HuH-7 (cell line): ENCODE measurements at places on chromosomes 16 and 17.
A peak's percentile ranks its signal among the peaks of the same experiment; 100 is the strongest.

GRCh38 chr16:58832386-58832895, 98.3 kb upstream of the GOT2 start:
- DNase-seq = no peak

- no peak for DNase-seq
These were observed 85.8 kb downstream of the ANKRD11 start for GRCh38 chr16:89404561-89404960.

DNA sequence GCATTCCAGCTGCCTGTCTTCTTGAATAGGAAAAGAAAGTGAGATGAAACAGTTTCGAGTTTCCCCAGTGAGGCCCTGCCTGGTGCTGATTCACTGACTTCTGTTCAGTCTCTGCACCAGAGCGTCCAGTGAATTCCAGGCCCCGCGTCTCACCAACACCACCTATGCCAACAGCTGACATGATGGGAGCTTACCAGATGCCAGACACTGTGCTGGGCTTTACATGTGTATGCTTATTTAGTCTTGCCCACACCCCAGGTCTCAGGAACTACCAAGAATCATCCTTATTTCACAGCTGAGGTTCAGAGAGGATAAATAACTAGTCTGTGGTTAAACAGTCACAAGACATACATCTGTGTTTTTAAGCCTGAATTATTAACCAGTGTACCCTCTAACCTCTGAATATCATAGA, 29.1 kb upstream of the IRX6 start:
- DNase-seq = no peak

- DNase-seq = no peak
These were observed 70.1 kb upstream of the CREBBP start for GRCh38 chr16:3950343-3951193.

DNA sequence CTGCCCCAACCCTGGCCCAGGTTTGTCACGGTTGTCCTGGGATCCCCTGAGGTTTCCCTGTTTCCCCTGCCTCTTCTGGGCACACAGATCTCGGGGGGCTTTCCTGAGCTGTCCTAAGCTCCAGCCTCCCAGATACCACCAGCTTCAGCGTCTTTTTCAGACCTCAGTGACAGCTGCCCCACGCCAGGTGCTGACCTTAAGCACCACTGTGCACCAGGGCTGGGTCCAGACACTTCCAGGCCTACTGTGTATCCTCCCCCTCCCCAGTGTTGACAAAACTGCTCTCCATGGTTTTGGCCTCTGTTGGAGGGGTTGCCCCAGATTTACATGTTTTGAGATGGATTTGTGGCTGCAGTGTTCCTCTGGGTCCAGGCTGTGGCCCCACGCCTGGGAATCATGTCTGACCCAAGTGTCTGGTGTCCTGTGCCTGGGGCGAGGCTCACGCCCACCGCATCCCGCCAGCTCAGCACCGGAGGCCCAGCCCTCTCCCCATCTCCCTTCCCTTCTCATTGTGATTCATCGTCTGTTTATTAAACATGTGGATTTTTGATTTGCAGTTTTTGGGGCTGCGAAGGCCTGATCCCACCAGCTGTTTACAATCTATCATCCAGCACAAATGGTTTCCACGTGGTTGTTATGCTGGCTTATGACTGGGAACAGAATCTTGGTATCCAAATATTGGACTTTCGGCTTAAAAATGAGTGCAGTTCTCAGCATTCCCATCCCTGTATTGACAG, 82.1 kb downstream of the METRNL start:
- DNase-seq = no peak

GRCh38 chr17:46738544-46738943, 79.9 kb downstream of the WNT3 start:
- no peak for DNase-seq

DNA sequence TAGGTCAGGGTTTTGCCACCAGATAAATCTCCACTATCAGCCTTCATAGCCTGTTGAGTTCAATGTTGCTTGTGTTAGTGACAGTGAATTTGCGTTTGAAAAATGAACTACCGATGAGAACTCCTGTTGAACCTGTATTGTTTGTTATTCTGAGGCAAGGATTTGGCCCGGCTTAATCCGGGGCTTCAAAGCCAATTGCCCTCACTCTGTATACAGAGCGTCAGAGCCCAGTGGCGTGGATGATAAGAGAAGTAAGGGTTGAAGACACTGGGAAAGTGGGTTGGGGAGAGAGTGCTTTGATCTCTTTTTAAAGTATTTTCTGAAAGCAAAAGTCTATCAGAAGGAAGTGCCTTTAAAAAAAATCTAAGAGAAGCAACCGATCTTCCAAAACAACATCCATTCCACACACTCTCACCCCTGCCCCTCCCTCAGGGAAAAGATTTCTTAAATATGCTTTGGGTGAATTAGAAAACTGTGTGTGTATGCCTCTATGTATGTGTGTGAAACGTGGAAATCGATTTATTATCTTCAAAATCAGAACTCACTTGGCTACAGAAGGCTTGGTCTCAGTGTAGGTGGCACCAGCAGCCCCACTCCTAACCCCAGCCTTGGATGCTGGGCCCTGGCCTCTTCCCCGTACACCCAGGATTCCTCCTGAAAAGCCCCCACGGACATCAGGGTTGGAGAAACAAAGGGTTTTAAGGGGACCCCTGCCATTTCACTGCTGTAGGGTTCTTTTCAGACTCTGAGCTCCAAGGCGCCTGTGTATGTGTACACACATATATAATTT, 8.8 kb downstream of the TBX4 start:
- DNase-seq = peak; percentile 86

GRCh38 chr16:66474750-66475199, 47.7 kb downstream of the BEAN1 start:
- no peak for DNase-seq
